ENCODE measurements at places on chromosomes 6 and 20. TPM values are rescaled to one million over a fixed set of nuclear protein-coding genes. Genes with fewer than 3 reads are reported as not detected.

BNIP5 gene
- not detected for total RNA-seq

SMPDL3A gene
- total RNA-seq: 2.4 TPM

HCRTR2 gene
- total RNA-seq: not detected

HSPA1A gene
- 385 TPM for total RNA-seq

POM121L2 gene
- total RNA-seq: not detected

BEND6 gene
- 5.7 TPM for total RNA-seq

PKIB gene
- total RNA-seq: 4.8 TPM

PCK1 gene
- not detected for total RNA-seq

SLC22A3 gene
- total RNA-seq: not detected

PROCR gene
- total RNA-seq: 7.5 TPM

C6orf52 gene
- 6.2 TPM for total RNA-seq

PLN gene
- total RNA-seq: not detected

ENPP3 gene
- total RNA-seq: not detected

SAMD10 gene
- total RNA-seq: 14.4 TPM

GRCh38 chr6:87925373-87926060, 122.1 kb upstream of the SPACA1 start:
- no peak for DNase-seq

DNA sequence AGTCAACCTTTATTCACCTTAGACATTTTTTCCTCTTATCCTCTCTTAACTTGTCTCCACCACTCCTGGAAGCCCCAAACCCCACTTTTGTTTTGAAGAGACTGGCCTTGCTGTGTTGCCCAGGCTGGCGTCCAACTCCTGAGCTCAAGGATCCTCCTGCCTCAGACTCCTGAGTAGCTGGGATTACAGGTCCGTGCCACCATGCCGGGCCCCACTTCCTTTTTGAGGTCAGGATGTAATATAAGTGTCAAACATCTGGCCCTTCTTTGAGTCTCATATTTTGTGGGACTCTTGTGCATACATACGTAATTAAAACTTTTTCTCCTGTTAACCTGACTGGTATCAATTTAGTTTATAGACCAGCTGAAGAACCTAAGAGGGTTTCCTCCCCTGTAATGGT, 1.4 kb upstream of the CDK19 start:
- no peak for DNase-seq

DNA sequence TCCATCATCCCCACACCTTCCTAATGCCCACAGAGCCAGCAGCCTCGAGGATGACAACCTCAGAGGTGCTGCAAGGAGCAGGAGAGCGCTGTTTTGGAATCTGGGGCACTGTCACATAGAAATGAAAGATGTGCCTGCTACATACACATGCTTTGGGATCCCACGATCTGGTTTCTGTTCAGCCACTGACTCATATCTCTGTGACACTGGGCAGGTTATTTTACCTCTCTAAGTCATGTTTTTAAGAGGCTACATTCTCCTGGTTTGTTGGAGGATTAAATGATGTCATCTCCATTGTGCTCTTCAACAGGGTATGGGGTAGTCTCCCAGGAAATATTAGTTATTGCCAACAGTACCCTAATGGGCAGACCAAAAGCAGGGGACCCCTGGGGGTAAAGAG, 32.6 kb upstream of the TAB2 start:
- no peak for DNase-seq

- peak; percentile 63 for DNase-seq
Measured at GRCh38 chr6:53347250-53347920, 1.4 kb downstream of the ELOVL5 start.

DNA sequence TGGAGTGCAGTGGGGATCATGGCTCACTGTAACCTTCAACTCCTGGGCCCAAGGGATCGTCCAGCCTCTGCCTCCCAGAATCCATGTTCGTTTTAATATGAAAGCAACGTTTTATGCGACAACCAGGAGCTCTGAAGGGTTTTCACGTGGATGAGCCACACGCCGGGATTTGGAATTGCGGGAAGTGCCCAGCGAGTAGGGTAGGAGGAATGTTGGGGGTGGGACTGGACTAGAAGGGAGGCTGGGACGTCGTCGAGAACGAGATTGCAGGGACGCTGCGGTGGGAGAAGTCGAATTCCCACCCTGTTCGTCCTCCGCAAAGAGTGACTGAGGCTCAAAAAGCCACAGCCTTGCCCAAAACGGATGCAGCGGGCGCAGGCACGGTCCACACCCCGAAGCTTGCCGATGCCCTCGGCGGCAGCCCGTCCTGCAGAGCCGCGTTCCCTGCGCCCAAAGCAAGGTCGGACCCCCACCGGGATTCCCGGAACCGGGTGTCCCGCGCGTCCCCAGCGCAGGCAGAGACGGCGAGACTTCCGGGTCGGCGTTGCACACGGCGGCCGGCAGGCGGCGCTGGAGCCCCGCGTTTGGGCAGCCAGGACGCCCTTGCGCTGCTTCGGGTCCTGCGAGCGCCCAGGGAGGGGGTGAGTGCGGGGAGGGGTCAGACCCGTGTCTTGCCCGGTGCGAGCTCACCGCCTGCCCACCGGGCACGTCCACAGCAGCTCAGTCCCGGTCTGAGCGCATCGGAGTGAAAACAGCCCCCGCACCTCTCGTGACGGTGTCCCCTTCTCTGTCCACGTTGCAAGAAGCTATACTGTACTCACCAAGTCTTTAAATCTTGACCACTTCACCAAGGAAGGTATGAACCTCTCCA, 87.8 kb downstream of the DHX35 start:
- no peak for DNase-seq

GRCh38 chr20:1431158-1431557, 35.5 kb downstream of the NSFL1C start:
- no peak for DNase-seq

DNA sequence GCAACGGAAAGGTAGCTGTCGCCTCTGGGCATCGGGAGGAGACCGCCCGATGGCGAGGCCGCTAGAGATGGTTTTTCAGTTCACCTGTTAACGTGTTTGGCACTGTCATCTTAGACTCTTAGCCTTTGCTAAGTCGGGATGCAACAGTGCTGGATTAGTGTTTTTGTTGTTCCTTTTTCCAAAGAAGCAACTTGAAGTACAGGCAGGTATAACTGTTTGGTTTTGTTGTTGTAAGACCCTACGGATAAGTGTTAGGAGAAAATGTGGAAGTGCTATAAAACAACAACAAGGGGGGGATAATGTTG, 723 bp downstream of the MANEA start:
- no peak for DNase-seq

- no peak for DNase-seq
Measured at GRCh38 chr6:19697744-19698290, 139.4 kb upstream of the ID4 start.

- DNase-seq: peak; percentile 83
Measured at GRCh38 chr6:18431581-18431980, 44.4 kb downstream of the RNF144B start.

- peak; percentile 48 for DNase-seq
Measured at GRCh38 chr20:52191916-52192718, 538 bp upstream of the ZFP64 start.

- no peak for DNase-seq
Measured at GRCh38 chr6:6008089-6008647, 1.4 kb upstream of the NRN1 start.

GRCh38 chr20:408843-409696, 971 bp downstream of the RBCK1 start:
- DNase-seq: no peak

DNA sequence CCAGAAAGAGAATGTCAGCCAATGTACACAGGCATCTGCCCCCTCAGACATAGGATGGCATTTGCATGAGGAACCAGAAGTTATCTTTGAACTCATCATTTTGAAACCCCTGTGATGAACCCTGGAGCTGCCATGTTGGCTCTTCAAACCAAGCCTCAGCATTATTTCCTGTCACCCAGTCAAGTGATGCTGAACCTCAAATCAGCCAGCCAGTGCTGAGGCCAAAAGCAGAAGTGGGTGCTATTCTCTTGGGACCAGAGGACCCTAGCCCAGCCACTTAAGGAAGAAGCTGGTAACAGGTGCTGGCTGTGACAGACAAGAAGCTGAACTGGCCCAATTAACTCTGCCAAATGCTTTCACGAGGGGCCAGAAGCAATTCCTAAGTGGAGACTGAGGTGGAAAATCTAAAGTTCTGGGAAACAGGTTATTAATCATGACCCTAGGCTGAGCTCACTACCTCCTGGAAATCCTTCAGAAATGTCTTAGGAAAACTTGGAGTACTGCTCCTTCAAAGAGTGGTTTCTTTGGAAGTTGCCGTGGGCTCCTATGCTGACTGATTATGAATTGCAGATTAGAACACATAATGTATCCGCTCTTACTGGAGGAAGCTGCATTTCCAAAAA, 4.0 kb downstream of the PKIG start:
- no peak for DNase-seq

GRCh38 chr6:139834232-139834631, 459.8 kb upstream of the CITED2 start:
- no peak for DNase-seq

- DNase-seq: no peak
Measured at GRCh38 chr6:170268216-170269129, 22.4 kb downstream of the DLL1 start.

DNA sequence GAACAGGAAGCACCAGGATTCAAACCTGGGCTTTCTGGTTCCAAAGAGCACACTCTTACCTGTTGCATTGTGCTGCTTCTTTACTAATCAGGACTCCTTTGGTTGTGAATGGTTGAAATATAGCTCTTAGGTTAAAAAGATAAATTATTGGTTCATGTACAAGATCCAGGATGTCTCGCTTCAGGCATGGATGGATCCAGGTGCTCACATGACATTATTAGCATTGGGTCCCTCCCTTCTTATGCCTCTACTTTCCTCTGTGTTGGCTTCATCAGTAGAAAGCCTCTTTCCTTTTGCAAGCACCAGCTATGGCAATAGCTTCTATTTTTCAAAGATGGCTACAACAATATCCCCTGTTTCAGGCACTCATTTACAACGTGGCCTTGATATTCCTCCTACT, 217.7 kb upstream of the SULF2 start:
- no peak for DNase-seq

- no peak for DNase-seq
Measured at GRCh38 chr6:140441256-140441655, 1066.8 kb upstream of the CITED2 start.

- DNase-seq: no peak
Measured at GRCh38 chr6:110392727-110393126, 22.6 kb downstream of the DDO start.

DNA sequence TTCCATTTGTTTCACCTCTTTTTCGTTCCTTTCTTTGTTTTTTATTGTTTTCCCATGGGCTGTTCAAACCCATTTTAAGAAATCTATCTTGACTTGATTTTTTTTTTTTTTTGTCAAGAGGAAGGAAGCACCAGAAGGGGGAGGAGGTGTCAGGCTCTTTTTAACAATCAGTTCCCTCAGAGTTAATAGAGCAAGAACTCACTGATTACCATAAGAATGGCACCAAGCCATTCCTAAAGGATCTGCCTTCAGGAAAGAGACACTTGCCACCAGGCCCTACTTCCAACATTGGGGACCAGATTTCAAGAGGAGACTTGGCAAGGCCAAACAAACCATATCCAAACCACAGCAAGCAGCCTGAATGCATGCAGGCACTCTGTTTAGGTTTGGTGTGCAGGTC, 168.0 kb downstream of the OTOR start:
- DNase-seq: no peak

- no peak for DNase-seq
Measured at GRCh38 chr6:108465098-108465495, 95.6 kb upstream of the FOXO3 start.

DNA sequence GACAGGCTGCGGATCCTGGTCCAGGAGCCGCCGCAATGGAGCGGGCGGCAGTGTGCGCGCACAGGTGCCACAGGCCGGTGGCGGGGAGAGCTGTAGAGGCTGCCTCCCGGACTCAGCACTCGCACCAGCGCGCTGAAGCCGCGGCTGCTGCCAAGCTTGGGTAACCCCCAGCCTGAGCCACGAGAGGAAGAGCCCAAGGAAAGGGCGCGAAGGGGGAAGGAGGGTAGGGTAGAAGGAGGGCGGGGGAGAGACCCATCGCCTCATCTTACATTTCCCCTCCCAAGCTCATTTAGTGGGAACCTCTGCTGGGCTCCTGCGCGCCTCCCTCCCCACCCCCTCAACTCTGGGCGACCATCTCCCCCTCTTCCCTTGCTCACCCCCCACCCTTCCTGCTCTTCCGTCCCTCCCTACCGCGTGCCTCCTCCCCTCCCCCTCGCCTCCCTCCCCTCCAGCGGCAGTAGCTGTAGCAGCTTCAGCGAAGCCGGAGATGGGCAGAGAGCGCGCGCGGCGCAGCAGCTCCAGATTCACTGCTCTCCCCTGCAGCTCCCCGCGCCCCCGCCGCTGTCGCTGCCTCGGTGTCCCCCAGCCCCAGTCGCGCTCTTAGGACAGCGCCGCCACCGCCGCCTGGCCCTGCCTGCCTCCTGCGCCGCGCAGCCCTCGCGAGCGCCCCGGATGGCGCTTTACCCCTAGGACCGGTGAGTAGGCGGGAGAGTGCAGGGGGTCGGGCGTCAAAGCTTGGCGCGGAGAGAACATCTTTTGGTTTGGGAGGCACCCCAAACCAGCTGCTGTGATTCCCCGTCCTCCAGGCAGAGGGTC, at the start of gene FUT9:
Gene FUT9, plus strand, starts transcription at position 457 of the 816 bp plus-strand sequence. CDS start 187,182 bp downstream, outside the sequence.
- DNase-seq: peak; percentile 81

DNA sequence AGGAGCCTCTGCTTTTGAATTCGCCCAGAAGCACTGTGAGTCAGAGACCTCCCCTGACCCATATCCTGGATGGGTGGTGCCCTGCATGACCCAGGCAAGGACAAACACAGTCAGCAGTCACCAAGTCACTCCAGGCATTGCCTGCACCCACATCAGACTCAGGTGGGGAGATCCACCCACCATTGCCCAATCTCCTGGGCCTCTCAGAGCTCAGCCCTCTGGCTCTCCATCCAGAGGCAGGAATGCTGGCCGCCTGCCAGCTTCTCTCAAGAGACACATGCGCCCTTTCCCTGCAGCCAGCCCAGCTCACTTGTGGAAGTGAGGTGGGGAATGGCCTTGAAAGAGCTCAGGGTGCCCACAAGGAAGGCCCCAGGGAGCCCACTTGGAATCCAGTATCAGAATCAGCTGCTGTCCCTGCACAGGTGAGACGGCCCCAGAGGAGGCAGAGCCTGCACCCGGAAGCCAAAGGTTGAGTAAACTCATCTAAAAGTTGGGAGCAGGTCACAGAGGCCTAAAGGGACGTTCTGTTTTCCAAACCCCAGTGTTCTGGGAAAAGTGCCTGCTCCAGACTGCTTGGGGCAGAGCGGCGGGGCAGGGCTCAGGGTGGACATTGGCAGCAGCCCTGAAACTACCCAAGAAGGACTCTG, 129.8 kb downstream of the PREX1 start:
- peak; percentile 95 for DNase-seq

GRCh38 chr6:43328528-43328927, 19.9 kb upstream of the CRIP3 start:
- peak; percentile 31 for DNase-seq
